Lower leg skin (tissue), 4 donors: ENCODE measurements at places on chromosomes 5 and 9. TPM values are rescaled to one million over a fixed set of nuclear protein-coding genes. Genes with fewer than 3 reads are reported as not detected.
A peak's percentile ranks its signal among the peaks of the same experiment; 100 is the strongest.

GRCh38 chr5:146060221-146060585 is 45.2 kb downstream of the PLAC8L1 start:
- no peak for DNase-seq

DNA sequence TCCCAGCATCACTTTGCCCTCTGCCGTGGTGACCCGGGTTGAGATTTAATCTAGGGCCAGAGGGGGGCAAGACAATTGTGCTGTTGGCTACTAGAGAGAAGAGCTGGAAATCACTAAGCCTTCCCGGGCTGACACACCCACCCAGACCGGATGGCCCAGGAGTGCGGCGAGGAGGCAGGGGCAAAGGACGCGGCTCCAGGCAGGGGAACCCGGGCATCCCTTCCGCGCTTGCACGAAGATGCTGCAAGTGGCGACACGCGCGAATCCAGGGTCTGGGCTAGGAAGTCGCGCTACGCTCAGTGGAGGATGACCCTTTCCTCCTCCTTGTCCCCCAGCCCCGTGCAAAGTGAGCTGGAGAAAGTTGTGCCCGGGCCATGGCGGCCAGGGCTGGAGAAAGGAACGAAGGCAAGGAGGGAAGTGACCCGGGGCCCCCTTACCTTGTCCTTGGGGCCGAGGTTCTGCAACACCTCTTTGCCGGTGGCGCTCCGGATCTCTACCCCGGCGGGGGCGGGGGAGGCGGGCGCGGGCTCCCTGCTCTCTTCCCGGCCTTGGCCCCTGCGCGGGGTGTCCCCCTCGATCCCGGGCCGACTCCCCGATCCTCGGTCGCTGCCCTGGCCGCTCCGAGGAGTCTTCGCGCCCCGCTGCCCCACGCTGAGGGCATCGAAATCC is 693 bp downstream of the DPYSL3 start:
- DNase-seq, result peak; percentile 88

- DNase-seq, result no peak
Observed at GRCh38 chr9:33939924-33940874, 108.5 kb downstream of the UBAP2 start.

Gene PCDH1
- total RNA-seq, result 85.1 TPM

GRCh38 chr9:105355781-105356180 is 92.1 kb upstream of the FSD1L start:
- no peak for DNase-seq

Gene IFNB1
- total RNA-seq, result not detected
